Activated CD8-positive, alpha-beta T cell treated with anti-CD3 and anti-CD28 coated beads, Interleukin-2, amount 10 ng/mL, durations not matched to agents 7 days and 5 days (primary cell): ENCODE measurements at places on chromosomes 13 and 19. TPM values are rescaled to one million over a fixed set of nuclear protein-coding genes. Genes with fewer than 3 reads are reported as not detected.

The WDR83 gene
- 19.4 TPM for total RNA-seq

The SLC25A41 gene
- total RNA-seq: 0.18 TPM

The UTP14C gene
- 10.5 TPM for total RNA-seq

The RGS9BP gene
- total RNA-seq: 0.37 TPM

DNA sequence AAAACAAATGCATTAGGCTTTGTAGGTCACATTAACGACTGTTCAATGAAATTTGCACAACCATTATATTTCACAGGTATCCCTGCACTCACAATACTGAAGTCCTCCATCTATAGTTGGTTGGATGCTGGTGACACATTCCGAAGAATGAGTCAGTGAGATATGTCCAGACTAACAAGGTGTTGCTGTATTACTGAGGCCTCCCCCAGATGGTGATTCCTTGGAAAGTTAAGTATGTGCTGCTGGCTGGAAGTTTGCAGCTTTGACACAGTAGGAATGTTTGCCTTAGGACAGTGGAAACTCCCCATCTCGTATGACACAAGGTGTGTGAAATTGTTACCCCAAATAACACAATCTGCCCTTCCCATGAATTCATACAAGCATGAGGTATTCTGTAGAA lies 46.6 kb downstream of the FGF14 start:
- DNase-seq: no peak

GRCh38 chr13:110225609-110226574 lies 81.1 kb downstream of the COL4A1 start:
- DNase-seq: no peak

DNA sequence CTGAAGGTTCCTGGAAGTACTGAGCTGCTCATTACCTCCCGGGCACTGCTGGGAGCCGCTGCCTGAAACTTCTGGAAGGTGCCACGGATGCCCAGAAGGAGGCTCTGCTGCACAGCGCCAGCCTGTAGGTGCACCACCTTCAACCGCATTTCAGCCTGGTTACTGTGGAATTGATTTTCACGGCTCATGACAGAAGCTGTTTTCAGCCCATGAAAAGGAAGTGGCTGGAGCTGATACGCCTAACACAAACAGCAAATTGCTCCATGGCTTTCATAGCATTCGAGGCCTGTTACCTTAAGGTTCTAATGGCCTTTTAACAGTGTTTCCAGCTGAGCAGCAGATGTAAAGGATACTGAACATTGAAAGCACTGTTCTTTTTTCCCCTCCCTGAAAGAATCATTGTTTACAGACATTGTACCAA lies 22.0 kb downstream of the GPC6 start:
- no peak for DNase-seq

- no peak for DNase-seq
These were observed 8.1 kb downstream of the ERFL start for GRCh38 chr19:41919948-41920712.

- DNase-seq: peak; percentile 99
These were observed 3.9 kb upstream of the C19orf84 start for GRCh38 chr19:51394050-51394836.

GRCh38 chr19:11612816-11613511 lies 15.7 kb downstream of the ZNF627 start:
- DNase-seq: no peak

DNA sequence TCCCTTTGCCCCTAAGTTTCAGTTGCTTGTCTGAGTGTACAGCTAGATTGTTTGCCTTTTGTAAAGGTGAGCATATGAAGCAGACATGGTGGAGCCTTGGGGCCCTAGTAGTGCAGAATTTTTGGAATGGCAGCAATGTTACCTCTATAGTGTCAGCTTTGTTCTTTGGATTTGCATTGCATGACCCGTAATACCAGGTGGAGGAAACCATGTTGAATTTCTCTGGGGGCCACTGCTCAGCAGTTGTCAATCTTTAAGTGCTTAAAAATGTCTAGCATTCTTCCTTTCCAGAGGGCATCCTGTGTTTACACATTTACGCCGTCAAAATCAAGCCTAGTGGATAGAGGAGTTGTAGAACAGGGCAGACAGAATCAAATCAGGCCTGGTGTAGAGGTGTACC lies 303.3 kb downstream of the ATP8A2 start:
- DNase-seq: no peak

DNA sequence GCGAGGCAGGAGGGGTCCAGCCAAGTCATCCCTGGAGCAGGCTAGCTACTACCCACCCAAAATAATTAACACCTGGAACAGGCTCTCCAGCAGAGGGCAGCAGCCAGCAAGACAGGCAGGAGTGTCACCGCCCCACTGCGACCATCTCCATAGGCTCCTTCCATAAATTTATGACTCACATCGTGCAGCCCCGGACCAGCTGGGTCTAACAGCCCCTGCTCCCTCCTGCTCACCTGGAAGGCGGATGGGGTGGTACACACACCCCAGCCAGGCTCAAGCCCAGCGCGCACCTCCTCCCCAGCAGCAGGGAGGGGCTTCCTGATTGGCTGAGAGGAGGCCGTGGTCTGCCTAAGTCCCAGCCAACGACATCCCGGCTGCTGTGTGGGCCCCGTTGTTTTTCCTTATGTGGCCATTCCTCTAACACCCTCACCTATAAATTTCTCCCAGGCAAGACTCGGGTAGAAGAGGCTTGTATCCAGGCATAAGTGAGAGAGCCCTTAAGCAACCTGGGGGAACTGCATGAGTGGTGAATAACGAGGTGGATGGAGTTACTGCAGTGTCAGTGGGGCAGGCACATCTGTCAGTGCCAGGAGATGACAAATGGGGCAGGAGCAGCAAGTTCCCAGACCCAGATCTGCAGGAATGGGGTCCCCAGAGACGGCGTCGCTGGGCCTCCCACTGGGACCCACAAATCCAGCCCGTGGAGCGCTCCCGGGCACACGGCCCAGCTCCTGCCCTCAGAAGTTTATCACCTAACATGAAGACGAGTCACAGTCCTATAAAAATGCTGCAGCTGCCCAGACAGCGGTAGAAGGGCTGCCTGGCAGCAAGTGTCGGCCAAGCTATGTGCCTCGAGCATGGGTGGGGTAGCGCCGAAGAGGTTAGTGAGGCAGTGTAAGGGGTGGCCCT lies 43.1 kb downstream of the CEBPG start:
- DNase-seq: peak; percentile 79

DNA sequence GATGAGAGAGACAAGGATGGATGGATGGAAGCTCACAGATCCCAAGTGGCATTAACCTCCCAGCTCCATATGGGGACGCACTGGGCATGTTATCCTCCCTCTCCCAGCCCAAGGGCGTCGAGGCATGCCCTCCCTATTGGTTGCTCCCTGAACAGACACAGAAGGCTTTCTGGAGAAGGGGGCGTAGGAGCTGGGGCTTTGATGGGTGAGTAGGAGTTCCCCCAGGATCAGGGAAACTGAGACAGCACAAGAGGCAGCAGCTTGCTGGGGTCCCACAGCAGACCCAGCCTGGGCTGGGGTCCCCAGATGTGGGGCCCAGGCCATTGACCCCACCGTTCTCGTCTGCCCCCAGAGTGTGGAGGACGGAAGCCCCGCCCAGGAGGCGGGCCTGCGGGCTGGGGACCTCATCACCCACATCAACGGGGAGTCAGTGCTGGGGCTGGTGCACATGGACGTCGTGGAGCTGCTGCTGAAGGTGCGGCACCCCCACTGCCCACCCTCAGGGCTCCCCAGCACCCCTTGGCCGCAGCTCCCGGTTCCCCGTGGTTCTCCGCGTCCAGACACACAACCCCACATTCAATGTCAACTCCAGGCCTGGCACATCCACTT lies 7.5 kb upstream of the PIK3R2 start:
- no peak for DNase-seq

- no peak for DNase-seq
These were observed 18.2 kb downstream of the FCGBP start for GRCh38 chr19:39916236-39916635.

- DNase-seq: no peak
These were observed 116.5 kb downstream of the DNAJC15 start for GRCh38 chr13:43139921-43140320.

- no peak for DNase-seq
These were observed 46.0 kb downstream of the RGCC start for GRCh38 chr13:41503356-41503755.

- peak; percentile 89 for DNase-seq
These were observed 513 bp downstream of the CIRBP start for GRCh38 chr19:1269478-1270212.

DNA sequence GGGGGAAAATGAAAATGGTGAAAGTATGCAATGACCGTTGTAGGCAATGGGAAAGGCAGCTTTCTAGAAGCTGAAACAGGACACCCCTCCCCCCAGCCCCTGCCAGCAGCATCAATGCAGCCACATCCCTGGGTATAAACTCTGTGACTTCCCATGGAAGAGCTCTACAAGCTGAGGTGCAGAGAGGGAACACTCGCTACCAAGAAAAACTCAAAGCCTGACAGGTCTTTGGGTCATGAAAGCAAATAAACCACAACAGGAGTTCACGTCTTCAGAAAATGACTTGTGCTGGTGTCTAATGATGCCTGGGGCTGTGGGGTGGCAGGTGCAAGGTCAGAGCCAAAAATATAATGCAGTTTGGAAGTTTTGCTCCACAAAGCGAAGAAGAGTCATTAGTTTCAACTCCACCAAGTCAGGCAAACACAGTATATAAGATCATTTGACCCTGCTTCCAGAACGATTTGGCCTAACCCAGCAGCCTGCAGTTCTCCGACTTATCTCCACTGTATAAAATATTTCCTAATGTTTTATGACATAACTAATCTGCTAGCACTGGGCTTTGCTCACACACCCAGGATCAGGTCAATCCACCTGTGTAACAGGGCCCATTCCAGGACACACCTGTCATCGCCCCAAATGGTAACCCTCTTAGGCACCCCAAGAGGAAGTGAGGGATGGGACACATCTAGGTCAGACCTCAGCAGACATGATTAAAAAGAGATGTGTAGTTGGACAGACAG lies 102.1 kb downstream of the IRS2 start:
- no peak for DNase-seq

DNA sequence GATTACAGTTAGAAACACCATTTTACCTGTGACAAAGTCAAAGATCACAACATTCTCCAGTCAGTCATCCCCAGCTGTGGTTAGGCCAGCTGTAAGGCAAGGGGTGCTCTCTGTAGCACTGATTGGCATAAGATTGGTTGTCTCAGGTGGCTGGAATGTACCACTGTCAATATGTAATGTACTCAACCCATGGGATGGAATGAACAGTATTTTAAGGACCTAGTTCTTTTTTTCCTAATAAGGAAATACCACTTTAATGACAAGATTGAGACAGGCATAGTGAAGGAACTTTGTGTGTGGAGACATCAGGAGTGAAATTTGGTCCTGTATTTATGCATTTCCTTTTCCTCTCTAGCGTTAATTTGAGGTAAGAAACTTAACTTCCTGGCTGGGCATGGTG lies 310.7 kb downstream of the ITGBL1 start:
- no peak for DNase-seq

- no peak for DNase-seq
These were observed 80.2 kb upstream of the GJB6 start for GRCh38 chr13:20312292-20312691.

DNA sequence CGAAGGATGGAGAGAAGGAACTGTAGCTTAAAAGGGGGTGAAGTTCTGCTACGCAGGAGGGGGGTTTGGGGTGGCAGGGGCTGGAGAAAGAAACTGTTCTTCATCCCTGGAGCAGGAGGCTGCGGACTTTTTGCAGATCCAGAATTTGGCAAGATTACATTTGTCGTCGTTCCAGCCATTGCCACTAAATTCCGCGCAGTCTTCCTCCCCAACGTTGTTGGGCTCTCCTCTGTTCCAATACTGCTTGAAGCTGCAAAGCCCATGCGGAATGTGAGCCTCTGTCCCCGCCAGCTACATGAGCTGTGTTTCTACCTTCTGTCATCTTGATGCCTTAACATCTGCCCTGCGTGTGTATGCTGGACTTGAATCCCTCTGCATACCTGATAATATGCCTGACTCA lies 4.3 kb downstream of the CD209 start:
- no peak for DNase-seq
